Activated T-cell treated with anti-CD3 and anti-CD28 coated beads, Interleukin-2, amount 50 U/mL, for 1 hour (primary cell): ENCODE measurements at places on chromosomes 3 and 15.

- peak; percentile 13 for DNase-seq
These were observed 195.6 kb downstream of the UBE3A start for GRCh38 chr15:25242957-25243799.

- no peak for DNase-seq
These were observed 7.1 kb downstream of the CLRN1 start for GRCh38 chr3:150965436-150965835.

GRCh38 chr3:184505076-184505878, 56.3 kb upstream of the EPHB3 start:
- no peak for DNase-seq

DNA sequence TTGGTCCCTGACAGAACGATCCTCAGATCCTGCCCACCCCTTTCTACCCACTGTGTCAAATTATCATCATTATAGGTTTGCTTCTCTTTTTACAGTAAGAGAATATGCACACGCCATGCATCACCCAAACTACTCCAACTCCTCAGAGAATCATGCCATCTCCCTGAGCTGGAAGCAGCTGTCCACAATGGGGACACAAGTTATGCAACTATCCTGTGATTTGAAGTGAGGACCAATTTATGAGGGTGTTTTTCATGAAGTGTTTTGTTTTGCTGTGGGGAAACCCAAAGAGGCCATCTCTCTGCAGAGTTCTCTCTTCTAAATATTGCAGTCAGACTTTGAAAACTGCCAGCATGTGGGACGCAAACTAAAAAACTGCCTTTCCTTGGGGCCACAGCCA, 35.8 kb upstream of the TNFSF10 start:
- DNase-seq, result no peak

- no peak for DNase-seq
These were observed 150.3 kb downstream of the AGBL1 start for GRCh38 chr15:86229936-86230335.

- DNase-seq, result no peak
These were observed 87.3 kb downstream of the MBNL1 start for GRCh38 chr3:152355744-152356665.

DNA sequence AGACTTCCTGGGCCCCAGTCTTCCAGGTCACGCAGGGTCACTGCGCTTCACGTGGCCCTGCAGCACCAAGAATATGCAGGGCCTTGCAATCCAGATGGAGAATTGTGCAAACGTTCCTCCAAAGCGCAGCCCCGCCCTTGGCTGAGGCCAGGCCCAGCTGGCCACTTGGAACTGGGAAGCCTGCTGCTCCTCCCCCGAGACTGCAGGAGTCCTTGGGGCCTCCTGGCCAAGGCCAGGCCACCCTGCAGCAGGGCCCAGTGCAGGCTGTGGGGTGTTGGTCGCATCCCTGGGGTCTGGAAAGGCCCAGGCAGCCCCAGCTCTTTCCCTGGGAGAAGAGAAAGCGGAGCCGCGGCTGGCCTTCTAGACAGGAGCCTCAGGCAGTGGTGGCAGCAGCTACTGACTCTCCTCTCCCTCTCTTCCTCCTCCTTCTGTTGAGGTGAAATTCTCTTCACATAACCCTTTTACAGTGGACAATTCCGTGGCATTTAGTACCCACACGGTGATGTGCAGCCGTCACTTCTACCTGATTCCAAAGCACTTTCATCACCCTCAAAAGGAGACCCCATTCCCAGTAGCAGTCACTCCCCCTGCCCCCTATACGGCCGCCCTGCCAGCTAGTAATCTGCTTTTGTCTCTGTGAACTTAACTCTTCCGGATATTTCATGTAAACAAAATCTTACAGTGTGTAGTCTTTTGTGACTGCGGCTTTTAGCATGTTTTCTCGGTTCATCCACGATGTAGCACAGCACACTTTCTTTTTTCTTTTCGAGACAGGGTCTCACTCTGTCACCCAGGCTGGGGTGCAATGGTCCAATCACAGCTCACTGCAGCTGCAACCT, 103.9 kb downstream of the TMEM266 start:
- no peak for DNase-seq

DNA sequence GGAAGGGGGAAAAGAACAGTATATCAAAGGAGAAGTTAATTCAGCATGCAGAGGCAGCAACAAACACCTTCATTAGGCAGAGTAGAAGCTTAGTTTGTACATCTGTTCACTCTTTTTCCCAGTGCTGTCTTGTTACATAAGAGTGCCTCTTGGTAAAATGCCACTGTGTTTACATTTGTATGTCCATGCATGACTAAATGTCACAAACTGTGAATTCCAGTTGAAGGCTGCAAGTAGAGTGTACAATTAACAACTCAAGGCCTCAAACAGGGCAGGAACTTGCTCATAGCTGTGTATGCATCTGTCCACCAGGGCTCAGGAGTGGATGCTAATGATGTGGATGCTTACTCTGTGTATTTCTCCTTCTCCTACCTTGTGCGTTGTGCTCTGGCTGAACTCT, 214.2 kb upstream of the TPM1 start:
- DNase-seq, result no peak

GRCh38 chr3:45826908-45827307, 15.0 kb downstream of the LZTFL1 start:
- DNase-seq, result no peak

- DNase-seq, result no peak
These were observed 31.4 kb downstream of the CMTM6 start for GRCh38 chr3:32471246-32471645.

- no peak for DNase-seq
These were observed 51.7 kb upstream of the SLC4A7 start for GRCh38 chr3:27535809-27536392.

GRCh38 chr3:158532099-158532734, 38.8 kb upstream of the MLF1 start:
- no peak for DNase-seq

DNA sequence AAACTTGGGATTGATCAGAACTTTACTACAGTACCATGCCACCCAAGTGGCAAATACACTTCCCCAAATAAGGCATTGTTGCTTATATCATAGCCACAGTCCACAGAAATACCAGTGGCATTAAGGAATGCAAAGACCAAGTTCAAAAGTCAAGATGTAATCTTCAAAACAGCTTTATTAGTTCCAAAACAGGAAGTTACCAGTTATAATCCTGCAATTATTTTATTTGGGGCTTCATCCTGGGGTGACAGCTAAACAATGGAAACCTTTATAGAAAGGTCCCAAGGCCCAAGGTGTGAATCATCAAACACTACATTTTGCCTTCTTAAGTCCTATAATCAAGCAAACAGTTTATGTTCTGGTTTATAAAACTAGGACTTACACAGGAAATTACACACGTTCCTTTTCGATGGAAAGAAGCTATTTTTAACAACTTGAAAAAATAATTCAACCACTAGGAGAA, 30.3 kb upstream of the RNF7 start:
- DNase-seq, result no peak

GRCh38 chr3:112137781-112138180, 4.7 kb upstream of the GCSAM start:
- no peak for DNase-seq

DNA sequence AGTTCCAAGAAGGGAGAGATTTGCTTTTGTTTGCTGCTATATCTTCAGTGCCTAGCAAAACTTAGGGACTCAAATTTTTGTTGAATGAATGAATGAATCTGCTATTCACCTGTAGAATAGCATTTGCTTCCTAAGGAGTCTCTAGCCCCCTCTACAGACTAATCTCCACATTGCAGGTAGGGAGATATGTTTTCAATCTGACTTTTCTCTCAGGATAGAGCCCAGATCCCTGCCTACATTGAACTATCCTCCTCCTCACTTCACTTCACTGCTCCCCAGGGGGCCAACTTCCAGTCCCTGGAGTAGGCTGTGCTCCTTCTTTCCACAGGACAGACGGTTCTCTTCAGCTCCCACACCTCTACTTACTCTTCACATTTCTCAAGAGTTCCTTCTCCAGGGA, 81.9 kb upstream of the PTX3 start:
- no peak for DNase-seq

GRCh38 chr3:194091141-194091540, 44.8 kb upstream of the HES1 start:
- DNase-seq, result no peak

- no peak for DNase-seq
These were observed 135.8 kb downstream of the THSD4 start for GRCh38 chr15:71250936-71251583.

GRCh38 chr3:131883086-131883485, 151.7 kb downstream of the CPNE4 start:
- no peak for DNase-seq

- no peak for DNase-seq
These were observed 334.0 kb upstream of the KCNMB2 start for GRCh38 chr3:178202194-178202593.

- no peak for DNase-seq
These were observed 14.0 kb downstream of the ITPR1 start for GRCh38 chr3:4507024-4507596.

DNA sequence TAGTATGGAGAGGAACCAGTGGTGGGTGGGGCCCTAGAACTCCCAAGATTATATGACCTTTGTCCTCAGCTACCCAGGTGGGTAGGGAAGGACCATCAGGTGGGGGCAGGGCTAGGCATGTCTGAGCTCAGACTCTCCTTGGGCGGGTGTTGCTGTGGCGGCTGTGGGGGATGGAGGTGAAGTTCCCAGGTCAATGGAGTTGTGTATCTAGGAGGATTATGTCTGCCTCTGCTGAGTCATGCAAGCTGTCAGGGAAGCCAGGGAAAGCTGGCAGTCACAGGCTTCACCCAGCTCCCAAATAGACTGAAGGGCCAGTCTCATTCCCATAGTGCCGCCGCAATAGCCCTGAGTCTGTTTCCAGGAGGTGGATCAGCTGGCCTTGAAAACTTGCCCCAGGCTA, 139.7 kb upstream of the CFAP20DC start:
- DNase-seq, result no peak

GRCh38 chr15:72341361-72341760, 21.4 kb upstream of the CELF6 start:
- DNase-seq, result no peak

GRCh38 chr3:169501061-169501460, 162.5 kb downstream of the MECOM start:
- no peak for DNase-seq

DNA sequence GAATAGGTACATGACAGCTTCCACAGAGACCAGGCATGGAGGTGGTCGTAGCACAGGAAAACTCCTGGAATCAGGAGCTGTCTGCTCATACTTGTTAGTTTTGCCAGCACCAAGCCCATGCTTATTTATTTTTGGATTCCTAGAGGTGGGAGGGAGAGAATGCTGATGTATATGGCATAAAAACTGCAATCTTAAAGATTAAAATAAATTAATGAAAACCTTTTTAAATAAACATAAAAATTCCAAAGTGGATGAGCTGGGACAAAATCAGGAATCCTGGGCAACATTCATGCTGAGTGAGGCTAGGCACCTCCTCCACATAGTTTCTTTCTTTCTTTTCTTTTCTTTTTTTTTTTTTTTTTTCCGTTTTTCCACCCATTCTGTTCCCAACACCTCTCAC, 14.3 kb upstream of the BCL6 start:
- no peak for DNase-seq

DNA sequence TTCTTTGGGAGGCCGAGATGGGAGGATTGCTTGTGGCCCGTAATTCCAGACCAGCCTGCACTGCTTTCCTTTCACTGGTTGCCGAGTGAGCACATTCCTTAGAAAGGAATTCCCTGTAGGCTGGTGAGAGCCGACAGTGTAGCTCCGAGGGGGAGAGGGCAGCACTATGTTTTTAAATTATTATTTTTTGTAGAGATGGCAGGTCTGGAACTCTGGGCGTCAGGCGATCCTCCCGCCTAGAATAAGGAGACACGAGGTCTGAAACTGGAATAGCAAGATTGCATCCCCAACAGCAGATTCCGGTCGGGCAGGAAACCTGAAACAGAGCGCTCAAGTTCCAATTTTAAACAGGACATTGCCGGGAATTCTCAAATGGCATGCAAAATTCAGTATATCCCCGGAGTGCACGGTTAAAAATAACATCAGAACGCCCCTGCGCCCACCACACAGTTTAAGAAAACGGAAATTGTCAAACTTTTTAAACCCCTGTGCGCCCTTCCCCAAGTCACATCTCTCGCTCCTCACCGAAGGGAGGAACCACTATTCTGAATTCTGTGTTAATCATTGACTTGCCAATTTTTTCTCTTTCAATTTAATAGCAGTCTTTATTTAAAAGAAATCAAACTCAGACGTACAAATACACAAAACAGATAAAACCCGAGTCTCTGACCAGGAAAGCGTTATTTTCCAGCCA, 643 bp upstream of the RNU5B-1 start:
- DNase-seq, result no peak

DNA sequence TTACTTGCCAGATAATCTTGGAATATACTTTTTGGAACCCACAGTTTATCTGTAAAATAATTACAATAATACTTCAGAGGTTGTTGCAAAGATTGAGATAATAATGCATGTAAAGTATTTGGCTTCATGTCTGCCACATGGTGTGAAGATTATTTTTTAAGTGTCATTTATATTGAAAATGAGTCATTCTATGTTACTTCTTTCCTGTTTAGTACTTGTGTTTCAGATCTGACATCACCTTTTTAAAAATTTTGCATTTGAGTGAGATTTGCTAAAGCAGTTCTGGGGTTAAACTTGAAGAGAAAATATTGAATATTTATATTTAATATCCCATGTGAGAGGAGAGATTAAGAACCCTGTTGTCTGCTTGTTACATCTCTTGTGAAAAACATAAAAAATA, 31.2 kb downstream of the IQGAP1 start:
- DNase-seq, result no peak

DNA sequence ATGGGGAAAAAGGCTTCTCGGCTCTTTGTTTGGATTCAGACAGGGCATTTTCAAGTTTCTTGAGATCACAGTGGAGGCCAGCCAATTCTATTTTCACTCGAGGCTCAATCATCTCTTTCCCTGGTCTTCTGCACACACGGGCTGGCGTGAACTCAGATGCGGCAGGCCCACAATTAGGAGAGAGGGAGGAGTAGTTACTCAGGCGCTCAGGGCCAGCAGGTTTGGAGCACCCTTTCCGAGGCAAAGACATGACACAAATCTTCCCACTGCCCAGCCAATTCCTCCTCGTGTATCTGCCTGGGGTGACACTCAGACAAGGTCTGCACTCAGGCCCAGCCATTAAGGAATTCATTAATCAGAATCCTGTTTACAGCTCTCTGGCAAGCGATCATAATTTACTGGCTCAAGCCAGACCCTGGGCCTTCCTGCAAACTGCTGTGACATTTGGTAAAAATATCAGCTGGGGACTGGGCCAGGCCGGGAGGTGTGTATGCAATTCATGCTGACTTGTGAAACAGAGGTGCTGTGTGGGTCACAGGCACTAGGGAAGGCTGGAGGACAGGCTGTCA, 68.1 kb upstream of the TLE3 start:
- no peak for DNase-seq

DNA sequence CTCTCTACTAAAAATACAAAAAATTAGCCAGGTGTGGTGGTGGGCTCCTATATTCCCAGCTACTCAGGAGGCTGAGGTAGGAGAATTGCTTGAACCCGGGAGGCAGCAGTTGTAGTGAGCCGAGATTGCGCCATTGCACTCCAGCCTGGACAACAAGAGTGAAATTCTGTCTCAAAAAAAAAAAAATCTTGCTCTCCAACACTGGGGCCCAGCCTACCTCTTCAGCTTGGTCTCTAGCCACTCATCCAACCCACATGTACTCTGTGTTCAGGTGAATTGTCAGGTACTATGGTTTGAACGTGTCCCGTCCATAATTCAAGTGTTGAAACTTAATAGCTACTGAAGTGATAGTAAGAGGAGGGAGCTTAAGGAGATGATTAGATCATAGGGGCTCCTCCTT, 22.4 kb upstream of the RAB7A start:
- DNase-seq, result no peak

- no peak for DNase-seq
These were observed 139.4 kb downstream of the BBX start for GRCh38 chr3:107662124-107662507.

- DNase-seq, result no peak
These were observed 39.7 kb upstream of the VEPH1 start for GRCh38 chr3:157542711-157543500.

- DNase-seq, result no peak
These were observed 109.7 kb upstream of the PDZRN3 start for GRCh38 chr3:73734211-73735089.
